Foreskin keratinocyte (primary cell): ENCODE measurements at places on chromosomes 16 and 17.

DNA sequence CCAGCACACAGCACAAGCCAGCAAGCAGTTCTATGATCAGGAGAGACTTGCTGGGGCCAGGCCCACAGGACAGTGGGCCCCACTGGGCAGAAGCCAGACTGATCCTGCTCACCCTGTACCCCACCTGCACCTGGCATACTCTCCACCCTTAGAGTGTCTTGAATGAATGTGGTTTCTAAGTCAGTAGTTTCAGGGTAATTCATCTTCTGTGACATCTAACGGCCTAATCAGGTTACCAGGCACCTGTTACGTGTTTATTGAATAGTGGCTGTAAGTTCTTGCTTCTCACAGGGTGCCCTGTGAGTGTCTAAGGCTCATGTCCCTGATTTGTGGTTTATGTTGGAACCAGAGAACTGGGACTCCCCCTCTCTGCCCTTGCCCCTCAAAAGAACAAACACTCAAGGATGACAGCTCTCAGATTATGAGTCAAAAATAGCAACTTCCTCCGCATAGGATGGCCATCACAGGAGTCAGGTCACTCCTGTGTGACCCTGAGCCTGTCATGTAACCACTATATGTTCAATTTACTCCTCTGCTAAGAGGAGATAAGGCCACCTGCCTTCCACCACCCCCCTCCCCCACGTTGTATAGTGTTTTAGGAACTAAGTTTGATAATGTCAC is 7.0 kb upstream of the OR2C1 start:
- no peak for DNase-seq

- peak; percentile 53 for DNase-seq
Measured at GRCh38 chr17:19558946-19559345, 25.3 kb downstream of the SLC47A1 start.

GRCh38 chr16:9406038-9406712 is 314.7 kb downstream of the HAPSTR1 start:
- no peak for DNase-seq

- peak; percentile 68 for DNase-seq
Measured at GRCh38 chr17:55275894-55276804, 11.4 kb downstream of the HLF start.

DNA sequence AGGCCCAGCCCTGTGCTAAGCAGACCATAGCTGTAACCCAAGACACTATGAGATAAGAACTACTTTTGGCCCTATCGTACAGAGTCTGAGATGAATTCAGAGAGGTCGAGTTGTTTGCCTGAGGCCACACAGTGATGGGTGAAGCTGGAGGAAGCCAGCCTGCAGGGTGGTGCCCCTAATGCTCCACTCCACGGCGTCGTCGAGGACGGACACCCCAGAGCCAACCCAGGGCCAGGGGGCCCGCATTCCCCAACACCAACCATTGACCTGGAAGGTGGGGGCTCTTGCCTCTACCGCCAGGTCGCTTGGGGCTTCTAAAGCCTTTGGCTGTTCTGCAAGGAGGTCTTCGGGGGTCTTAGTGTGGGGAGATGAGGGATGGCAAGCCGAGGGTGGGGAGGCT is 84.1 kb downstream of the IRF8 start:
- DNase-seq, result no peak

- DNase-seq, result no peak
Measured at GRCh38 chr16:30377050-30377811, 2.6 kb downstream of the MYL11 start.

DNA sequence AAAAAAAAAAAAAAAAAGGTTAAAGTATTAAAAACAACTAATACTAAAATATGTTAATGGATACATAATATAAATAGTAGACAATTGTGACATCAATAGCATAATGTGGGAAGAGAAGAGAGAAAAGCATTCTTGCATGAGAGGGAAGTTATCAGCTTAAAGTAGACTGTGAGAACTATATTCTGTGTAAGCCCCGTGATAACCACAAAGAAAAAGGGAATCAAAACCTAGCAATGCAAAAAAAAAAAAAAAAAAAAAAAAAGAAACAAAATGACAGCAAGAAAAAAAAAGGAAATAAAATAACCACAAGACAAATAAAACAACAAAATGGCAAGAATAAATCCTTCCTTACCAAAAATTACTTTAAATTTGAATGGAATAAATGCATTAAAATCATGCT is 39.8 kb upstream of the MYLK3 start:
- DNase-seq, result no peak

- DNase-seq, result no peak
Measured at GRCh38 chr16:17391715-17392114, 79.0 kb downstream of the XYLT1 start.
